ENCODE measurements at places on chromosomes 1 and 21.
A peak's percentile ranks its signal among the peaks of the same experiment; 100 is the strongest.

DNA sequence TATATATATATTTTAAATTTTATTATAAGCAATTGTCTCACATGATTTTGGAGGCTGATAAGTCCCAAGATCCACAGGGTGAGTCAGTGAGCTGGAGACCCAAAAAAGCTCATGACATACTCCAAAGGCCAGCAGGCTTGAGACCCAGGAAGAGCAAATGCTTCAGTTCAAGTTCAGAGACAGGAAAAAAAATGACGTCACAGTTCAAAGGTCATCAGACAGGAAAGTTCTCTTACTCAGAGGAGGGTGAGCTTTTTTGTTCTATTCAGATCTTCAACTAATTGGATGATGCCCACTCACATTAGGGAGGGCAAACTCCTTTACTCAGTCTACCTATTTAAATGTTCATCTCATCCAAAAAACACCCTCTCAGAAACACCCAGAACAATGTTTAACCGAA, 18.2 kb downstream of the RXRG start:
- no peak for DNase-seq

DNA sequence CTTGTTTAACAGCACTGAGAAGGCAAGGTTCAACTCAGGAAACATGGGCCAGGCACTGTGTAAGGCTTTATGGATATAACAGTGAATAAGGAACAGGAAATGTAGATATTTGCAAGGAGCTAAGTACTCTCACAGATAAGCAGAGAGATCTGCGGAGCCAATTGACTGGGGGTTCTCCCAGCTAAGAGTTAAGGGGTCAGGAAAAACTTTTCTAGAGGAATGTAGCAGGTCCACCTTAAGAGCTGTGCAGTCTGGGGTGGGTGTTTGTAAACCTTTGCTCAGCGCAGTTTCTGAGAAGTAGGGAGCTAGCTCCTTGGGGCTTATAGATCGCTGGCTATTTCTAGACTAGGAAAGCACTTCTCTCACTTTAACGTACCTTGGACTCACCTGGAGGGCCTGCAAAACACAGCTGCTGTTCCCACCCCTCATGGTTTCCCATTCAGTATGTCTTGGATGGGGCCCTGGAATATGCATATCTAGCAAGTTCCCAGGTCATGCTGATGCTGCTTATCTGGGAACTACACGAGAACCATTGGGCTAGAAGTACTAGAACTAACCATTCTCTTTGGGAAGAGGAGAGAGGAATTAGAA, 51.7 kb downstream of the TLCD4 start:
- DNase-seq, result no peak

DNA sequence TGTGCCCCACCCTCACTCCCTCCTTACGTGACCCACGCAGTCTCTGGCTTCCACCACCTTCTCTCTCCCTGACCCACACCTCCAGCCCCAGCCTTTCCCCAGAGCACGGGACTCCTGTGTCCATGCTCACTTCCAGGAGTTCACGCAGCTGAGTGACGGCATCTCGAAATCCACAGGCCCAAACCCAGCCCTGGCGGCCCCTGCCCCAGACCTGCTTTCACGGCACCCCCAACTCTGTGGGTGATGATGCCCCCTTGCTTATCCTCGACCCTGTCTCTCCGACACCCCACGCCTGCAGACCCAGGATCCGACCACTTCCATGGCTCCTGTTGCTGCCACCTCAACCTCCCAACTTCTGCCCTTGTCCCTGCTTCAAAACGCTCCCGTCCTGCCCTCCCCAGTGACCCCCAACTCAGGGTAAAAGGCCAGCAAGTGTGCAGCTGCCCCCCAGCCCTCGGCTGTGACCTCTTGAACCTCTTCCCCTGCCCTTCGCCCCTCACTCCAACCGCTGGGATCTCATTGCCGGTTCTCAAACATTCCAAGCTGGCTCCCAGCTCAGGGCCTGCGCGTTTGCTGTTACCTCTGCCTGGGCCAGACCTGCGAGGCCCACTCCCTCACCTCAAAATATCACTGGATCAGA, 30.4 kb upstream of the LAPTM5 start:
- DNase-seq, result no peak

DNA sequence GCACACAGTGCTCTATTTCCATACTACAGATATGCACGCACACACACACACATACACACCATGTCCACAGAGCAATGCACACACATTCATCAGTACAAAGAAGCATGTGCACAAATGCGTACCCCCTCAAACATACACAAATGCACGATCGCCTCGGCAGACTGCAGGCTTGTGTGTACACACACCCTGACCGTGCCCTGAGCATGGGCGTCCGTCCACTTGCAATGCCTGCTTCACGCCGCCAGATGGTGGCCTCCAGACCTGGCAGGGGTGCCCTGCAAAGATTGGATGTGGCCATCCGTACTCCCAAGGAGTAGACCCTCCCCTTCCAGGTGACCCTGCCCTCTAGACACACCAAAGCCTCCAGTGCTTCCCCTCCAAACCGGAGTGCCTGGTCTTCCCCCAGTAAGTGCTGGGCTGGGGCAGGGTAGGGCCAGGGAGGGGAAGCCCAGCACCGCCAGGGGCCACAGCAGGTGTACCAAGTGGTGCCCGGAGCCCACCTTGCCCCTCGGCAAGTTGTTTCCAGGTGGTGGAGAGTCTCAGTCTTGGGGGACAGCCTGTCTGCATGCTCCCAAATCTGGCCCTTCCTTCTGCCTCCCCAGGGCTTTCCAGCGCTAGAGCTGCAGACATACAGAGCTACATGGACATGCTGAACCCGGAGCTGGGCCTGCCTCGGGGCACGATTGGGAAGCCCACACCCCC, 20.6 kb downstream of the ESPN start:
- DNase-seq, result no peak

GRCh38 chr1:165387505-165387904, 31.0 kb upstream of the LMX1A start:
- no peak for DNase-seq

GRCh38 chr1:163170975-163171676, 31.6 kb downstream of the RGS5 start:
- DNase-seq, result no peak

DNA sequence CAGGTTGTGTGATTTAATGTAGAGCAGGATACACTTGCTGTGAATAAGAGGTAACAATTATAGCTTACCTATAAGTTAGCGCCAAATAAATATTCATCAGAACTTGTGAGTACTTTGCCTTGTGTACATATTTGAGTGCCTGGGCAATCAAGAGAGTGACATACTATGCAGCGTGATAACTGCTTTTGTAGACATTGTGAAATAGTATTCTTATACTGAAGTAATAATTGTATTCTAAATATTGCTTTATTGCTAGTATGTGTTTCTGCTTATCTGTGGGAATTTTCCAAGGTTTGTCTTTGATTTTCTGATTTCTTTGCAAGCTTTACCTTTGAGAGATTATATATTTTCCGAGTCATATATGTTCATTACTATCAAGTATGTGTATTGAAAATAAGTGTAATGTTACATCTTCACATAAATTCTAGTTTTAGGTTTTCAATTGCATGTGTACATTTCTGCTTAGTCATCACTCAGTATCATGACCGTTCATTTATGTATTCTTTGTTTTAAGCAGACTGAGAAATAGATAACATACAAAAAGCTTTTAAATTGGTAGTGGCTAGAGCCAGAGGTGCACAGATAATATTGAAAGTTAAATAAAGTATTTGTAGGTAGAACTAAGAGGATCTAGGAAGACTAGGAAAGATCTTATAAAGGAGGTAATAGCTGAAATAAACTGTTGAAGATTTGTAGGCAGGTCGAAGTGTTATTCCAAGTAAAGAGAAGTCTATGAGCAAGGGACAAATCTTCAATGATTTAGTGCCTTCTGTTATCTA, 19.5 kb downstream of the USP25 start:
- DNase-seq, result no peak

DNA sequence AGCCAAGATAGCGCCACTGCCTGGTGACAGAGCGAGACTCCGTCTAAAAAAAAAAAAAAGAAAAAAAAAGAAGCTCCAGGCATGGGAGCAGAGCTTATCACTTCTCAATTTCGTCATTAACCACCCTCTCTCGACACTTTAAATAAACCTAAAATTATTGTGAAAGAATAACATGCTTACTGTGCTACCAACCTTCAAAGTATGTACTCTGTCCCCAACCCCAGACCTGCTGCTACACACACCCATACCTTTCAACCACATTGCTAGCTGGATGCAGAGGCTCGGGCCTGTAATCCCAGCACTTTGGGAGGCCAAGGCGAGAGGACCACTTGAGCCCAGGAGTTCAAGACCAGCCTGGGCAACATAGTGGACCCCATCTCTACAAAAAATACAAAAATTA, 38.7 kb downstream of the GNPAT start:
- DNase-seq, result no peak

DNA sequence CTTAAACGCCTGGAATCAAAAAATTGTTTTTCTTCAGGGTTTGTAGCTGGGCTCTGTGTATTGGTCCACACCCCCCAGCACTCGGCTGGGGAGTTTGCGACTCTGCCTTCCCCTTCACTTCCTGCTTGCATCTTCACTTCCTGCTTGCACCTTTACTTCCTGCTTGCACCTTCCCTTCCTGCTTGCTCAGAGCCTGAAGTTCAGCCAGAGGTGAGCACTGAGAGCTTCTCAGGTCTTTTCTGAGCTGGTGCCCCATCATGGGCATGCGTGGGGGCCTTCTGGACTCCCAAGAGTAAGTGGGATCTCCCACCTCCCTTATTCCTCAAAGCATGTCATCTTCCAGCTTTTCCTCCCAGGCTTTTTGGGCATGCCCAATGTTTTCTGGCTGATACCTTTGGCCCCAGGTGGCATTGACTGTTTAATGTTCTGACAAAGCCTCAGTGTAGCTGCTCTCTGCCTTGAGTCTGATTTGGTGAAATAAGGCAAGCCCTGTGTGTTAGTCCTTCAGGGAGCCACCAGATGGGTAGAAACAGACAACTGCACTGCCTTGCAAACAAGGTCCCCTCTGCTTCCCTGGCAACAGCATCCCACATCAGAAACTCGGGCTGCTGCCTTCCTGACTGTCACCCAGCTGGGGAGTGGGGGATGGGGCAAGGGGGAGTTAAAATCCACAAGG, 3.5 kb downstream of the KRTAP10-2 start:
- DNase-seq, result peak; percentile 5

- DNase-seq, result no peak
These were observed 23.1 kb upstream of the RGS4 start for GRCh38 chr1:163046071-163046470.

DNA sequence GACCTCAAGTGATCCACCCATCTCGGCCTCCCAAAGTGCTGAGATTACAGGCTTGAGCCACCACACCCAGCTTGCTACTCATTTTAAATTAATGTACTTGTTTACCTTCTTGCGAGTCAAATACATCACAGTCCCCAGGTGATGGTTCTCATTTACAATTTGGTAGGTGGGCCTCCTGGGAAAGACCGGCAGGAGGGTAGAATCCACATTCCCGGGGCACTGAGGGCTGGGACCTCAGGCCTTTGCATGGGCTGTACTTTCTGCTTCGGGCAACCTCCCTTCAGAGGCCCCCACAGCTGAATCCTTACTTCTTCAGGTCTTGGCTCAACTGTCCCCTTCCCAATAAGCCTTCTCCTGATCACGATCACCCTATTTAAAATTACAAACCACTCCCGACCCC, 165.5 kb downstream of the KAZN start:
- DNase-seq, result no peak

DNA sequence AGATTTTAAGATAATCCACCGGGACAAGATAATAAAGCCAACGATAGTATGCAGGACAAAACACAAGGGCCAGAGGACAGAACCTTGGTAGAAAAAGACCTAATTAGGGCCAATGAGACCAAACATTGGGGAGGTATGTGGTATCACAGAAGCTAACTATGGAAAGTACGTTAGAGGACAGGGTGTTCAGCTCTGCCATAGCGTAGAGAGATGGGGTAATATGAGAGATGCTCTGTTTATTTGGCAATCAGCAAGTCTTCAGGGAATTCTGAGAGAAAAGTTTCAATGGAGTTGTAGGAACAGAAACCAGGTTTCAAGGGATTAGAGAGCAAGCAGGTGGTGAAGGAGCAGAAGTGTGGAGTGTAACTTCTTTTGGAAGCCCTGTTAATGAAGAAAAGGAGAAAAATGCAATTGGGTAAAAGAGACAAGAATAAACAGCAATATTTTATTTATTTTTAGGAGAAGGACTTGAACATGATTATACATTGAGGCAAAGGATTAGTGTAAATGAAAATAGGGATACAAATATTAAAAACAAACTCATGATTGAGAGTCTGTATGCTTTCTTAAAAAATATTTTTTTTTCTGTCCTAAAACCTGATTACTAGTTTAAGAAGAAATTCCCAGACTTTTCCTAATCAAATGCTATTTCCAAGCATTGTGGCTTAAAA, 24.0 kb downstream of the EEIG2 start:
- DNase-seq, result no peak

DNA sequence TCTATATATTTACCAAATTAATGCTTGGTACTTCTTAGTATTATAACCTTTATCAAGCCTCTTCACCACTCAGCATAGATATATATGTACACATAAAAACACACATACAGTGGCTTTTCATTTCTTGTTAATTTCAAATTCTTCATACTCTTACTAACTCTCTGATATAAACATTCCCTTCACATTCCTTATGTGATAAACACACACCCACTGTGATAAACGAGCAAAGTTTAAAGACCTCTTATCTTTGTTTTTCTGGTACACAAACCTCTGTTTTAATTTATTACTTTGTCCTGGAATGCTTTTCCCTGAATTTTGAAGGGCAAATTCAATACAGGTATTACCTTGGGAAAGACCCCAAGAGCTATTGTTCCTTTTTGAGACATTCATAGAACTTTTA, 379.1 kb upstream of the TMPRSS15 start:
- DNase-seq, result no peak

DNA sequence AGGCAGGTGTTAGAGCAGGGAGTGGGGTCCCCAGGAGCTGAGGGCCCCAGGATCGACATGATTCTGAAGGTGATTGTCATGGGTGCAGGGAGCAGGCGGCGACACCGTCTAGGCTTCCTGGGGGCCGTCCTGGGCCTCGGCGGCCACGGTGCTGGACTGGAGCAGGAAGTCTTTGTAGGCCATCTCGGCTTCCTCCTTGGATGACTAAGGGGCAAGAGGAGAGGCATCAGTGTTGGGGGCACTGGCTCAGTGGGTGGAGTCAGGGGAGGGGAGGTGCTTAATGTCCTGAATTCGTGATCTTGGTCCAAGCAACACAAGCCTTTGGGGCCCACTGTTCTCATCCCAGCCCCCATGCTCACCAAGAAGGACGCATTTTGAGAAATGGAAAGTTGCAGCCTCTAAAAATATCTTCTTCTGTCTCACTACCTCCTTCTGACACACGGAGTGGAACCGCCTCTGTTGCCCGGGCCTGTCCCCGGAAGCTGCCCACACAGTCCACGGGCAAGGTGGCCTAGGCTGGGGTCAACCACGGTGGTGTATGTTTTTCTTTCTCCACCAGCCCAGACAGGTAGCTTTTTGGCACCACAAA, 8.6 kb upstream of the FCMR start:
- DNase-seq, result no peak

DNA sequence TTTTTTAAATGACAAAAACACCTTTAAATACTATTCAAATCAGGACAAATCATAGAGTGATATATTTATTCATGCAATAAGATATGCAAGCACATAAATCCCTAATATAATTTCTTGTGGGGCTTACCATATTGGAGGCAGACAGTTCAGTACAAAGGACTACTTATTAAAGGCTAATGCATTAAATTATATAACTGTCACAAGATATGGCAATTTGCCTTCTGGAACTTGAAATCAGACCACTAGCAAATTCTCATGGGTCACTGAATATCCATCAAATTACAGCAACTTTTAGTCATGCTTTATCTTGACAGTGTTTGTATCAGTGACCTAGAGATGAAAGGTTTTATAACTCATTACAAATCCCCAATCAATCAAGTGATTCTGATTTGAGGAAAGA, 54.1 kb upstream of the NCAM2 start:
- DNase-seq, result no peak

GRCh38 chr21:26448751-26449150, 124.3 kb downstream of the CYYR1 start:
- no peak for DNase-seq

- no peak for DNase-seq
These were observed 55.2 kb downstream of the TOMM20 start for GRCh38 chr1:235073331-235073967.

Data from stimulated activated CD8-positive, alpha-beta memory T cell treated with anti-CD3 and anti-CD28 coated beads, Interleukin-4, amount 100 ng/mL, for 1 hour (primary cell).